Stimulated activated CD8-positive, alpha-beta memory T cell treated with anti-CD3 and anti-CD28 coated beads, Interleukin-4, amount 100 ng/mL, for 24 hours (primary cell): ENCODE measurements at places on chromosomes 4 and X.

DNA sequence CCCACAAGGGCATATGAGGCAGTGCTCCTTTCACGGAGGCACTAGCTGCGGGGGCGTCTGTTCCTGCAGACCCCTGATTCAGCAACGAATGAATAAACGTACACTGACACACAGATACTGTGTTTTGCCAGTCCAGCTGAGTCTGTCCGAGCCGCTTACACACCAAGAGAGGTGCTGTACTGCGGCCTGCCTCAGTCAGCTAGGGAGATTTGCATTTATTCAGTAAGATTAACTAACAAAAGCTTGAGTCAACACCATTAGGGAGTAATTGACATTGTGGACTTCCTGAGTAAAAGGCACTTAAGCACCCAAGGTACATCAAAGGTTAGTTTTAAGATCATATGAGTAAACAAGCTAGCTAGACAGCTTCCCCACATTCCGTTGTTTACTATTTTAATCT, 31.0 kb upstream of the BEX4 start:
- no peak for DNase-seq

- DNase-seq: no peak
Observed at GRCh38 chr4:6109842-6110560, 90.3 kb downstream of the JAKMIP1 start.

DNA sequence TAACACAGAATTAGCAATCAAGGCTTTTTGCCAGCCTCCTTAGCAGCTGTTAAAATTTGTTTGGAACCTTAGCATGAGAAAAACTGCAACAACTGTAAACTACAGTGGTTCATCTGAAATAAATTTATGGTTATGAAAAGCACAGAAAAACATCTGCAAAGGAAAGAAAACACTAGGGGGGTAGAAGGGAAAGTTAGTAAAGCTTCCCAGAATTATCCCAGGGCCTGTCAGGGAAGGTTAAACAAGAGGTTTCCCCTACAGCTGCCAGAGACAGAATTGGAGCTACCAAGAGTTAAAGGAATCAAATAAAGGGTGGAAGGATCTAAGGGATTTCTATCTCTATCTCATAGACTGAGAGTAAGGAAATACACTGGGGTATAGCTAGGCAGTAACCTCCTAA, 234.7 kb upstream of the DIAPH2 start:
- no peak for DNase-seq

DNA sequence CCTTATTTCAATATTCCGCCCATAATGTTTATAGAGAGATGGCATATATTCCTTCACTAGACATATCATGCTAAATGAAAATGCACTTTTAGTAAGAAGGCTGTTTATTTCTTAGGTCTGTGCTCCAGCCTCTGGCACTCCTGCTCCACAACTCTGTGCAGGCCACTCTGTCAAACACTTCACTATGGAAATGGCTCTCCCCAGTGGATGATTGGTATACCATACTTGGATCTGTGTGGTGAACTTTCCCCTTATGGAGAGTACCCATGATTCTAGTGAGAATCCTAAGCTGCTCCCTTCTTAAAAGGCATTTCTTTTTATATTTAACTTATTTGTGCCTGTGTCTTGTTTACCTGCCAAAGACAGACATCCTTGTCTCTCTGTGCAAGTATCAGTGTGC, 480.1 kb upstream of the GALNT7 start:
- DNase-seq: no peak

GRCh38 chr4:3128976-3129375, 54.5 kb downstream of the HTT start:
- no peak for DNase-seq

GRCh38 chr4:58515226-58515625, 1405.0 kb upstream of the IGFBP7 start:
- DNase-seq: no peak

GRCh38 chrX:51776851-51777250, 33.6 kb downstream of the GSPT2 start:
- DNase-seq: no peak

DNA sequence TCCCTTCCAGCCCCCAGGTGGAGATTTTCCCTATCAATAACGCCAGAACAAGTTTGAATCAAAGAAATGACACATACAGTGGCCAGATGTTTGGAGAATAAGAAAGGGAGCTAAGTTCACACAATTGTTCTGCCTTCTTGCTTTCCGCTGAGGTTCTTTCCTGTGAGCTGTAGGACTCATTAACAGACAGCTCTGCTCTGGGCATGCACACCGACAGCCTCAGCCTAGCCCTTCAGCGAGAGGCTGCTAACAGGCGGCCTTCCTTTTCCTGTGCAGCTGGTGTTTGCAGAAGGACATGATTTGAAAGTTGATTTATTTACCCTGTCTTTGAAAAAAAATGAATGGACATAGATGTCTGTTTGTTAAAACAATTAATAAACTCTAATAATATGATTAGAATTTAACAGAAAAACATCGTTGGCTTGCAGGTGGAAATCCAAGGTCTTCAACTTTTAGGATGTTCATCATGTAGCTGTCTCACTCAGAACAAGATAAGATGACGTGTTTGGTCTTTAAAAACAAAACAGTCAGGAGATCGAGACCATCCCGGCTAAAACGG, 183.3 kb downstream of the KDR start:
- DNase-seq: no peak

GRCh38 chr4:126123611-126124325, 809.0 kb downstream of the FAT4 start:
- DNase-seq: no peak

DNA sequence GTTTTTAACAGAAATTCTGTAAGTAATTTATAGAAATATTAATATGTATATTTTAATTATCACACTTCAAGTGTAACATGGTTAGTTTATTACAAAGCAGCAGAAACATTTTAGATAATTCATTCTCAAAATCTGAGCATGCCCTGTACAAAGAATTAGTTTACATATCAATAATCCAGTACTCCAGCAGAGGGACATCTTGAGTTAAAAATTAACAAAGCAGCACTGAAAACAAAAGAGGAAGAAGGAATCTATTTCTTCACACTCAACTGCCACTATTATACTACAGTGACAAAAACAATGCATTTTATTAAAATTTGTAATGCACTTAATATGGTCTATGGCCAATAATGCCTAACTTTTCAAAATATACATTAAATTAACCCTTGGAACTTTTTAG, 179.1 kb upstream of the KLHL4 start:
- no peak for DNase-seq

- no peak for DNase-seq
Observed at GRCh38 chrX:72105436-72105835, 26.3 kb downstream of the RTL5 start.

GRCh38 chr4:167955006-167955405, 137.3 kb upstream of the ANXA10 start:
- no peak for DNase-seq

- no peak for DNase-seq
Observed at GRCh38 chrX:21870494-21870893, 14.7 kb downstream of the YY2 start.

- DNase-seq: no peak
Observed at GRCh38 chr4:29852537-29852936, 867.6 kb upstream of the PCDH7 start.

DNA sequence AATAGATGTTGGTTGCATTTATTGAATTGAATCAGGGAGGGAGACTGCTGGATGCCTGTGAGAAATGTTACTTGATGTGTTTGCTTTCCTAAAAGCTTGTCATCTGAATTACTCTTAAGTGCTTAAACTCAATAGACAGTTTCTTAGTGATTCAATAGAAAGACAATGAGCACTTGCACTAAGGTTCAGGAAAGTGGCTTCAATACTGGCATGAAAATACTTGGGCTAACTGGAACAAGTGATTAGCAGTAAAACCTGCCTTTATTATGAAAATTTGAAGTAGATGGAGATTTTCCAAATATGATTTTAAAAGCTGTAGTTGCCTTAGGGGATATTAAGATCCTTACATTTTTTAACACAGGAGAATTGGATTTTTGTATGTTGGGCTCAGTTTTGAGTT, 123.3 kb downstream of the RNF150 start:
- no peak for DNase-seq

GRCh38 chr4:3372933-3373465, 68.8 kb upstream of the HGFAC start:
- no peak for DNase-seq

- DNase-seq: no peak
Observed at GRCh38 chr4:82560853-82561785, 669 bp downstream of the TMEM150C start.

DNA sequence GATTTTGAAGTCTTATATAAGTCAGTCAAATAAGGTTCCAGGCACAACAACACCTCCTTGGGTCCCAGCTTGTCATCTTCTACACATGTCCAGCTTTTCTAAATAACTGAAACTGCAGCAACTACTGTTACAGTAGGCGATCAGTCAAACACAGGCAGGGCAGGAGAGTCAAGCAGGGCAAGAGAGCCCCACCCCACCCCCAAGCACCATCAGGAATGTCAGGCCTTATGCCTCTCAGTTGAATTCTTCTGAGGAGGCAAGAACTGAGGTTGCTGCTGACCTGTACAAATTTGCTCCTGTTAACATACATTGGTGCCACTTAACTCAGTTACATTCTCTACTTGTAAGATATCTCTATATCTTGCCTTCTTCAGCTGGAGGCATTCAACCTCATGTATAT, 608.8 kb upstream of the PCDH10 start:
- no peak for DNase-seq

DNA sequence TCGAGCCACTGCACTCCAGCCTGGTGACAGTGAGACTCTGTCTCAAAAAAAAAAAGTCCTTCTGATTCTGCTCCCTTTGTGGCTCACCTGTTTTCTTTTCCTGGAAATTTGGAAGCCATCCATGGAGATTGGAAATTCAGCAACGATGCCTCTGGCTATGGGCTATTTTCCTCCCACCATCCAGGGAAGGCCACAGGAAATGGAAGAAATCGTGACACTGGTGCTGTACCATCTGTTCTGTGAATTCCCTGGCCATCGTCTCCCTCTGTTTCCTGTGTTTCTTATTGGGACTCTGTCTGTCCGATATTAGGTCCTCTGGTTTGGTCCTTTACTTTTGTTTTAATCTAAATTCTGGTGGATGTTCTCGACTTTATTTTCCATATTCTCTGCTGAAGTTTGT, 29.4 kb upstream of the ADRA2C start:
- DNase-seq: no peak

DNA sequence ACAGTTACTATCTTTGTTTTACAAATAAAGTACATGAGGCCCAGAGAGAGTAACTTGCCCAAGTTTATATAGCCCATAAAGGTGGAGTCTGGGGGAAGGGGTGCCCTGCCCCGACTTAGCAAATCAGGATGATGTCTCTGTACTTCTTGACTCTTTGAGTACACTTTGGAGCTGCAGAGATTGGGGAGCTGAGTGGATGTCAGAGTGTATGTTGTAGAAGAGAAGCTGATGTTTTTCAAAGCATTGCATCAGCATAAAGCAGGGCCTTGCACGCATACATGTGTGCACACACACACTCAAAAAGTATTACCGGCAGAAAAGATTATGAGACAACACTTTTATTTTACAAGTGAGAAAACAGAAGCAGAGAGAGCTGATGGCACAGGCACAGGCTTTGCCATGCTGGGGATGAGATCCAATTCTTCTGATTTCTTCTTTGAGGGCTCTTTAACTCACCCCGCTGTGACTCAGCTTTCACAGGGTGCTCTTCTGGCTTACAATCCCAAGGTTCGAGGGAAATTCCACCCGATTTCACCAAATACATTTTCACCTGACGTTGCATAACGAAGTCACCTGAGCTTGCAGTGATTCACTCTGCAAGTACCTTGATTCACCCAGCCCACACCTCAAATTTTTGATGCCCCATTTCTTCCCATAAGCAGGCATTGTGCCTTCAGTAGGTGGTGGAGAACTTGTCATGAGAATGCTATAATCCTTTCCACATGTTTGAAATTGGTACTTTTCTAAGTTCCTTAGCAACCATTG, 292.8 kb upstream of the BOD1L1 start:
- no peak for DNase-seq

DNA sequence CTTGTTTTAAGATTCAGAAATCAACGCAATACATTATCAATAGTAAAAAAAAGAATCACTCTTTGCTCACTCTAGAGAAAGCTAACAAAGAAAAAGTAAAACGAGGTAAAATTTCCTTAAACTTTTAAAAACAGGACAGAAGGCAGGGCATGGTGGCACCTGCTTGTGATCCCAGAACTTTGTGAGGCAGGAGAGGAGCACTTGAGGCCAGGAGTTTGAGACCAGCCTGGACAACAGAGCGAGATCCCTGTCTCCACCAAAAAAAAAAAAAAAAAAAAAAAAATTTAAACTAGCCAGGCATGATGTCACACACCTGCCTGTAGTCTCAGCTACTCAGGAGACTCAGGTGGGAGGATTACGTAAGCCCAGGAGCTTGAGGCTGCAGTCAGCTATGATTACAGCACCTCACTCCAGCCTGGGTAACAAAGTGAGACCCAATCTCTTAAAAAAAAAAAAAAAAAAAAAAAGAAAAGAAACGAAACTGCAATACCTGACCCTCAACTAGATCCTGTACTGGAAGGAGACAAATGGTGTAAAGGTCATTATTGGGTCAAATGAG, 3.5 kb downstream of the CCNI start:
- no peak for DNase-seq

DNA sequence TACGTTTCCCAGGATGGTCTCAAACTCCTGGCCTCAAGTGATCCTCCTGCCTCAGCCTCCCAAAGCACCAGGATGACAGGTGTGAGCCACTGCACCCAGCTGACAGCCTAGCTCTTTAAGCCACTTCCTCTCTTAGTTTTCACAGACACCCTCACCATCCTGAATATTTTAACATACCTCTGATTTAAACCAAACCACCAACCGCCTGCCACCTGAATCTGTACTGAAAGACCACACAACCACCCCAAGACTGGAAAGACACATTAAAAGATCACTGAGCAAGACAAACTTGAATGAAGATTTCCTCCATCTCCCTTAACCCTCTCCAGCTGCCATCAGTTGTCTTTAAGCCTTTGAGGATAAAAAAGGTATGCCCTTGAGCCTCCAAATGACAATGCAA, 110.6 kb downstream of the SH3KBP1 start:
- DNase-seq: no peak

GRCh38 chrX:124665621-124666400, 319.4 kb downstream of the SH2D1A start:
- DNase-seq: no peak

DNA sequence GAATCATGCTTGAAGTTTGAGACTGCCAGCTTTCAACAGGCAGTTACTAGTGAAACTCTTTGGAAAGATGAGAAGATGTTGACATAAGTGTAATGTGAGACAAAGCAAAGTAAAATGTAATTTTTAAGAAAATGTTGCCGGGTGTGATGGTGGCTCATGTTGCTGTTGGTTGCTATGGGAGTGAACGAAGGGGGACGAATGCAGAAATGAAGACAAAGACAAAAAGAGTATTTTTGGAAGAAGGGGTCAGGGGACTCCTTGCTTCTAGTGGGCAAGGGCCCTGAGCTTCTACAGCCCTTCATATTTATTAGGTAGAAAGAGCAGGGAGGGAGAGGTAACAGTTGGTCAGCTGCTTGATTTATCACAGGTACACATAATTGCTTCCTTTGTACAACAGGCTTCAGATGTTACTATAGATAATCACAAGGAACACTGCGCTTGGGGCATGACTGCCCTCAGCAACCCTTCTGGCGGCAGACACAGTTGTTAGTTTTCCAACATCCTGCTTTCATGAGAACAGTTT, 11.9 kb upstream of the UGDH start:
- no peak for DNase-seq
